ENCODE measurements at places on chromosomes 12 and 14. TPM values are rescaled to one million over a fixed set of nuclear protein-coding genes. Genes with fewer than 3 reads are reported as not detected.

PARP11 gene
- total RNA-seq: 10.8 TPM

ITGA5 gene
- total RNA-seq: 23.7 TPM

FGF23 gene
- 0.56 TPM for total RNA-seq

GRCh38 chr14:86779416-86779815 is 1213.6 kb downstream of the GALC start:
- no peak overlapping the region for H3K4me3 ChIP-seq
- no peak for DNase-seq
- no peaks in the 10 kb centered on the region for H3K36me3 ChIP-seq
- no peaks in the 10 kb centered on the region for H3K27me3 ChIP-seq
- no peaks in the 10 kb centered on the region for H3K4me1 ChIP-seq

DNA sequence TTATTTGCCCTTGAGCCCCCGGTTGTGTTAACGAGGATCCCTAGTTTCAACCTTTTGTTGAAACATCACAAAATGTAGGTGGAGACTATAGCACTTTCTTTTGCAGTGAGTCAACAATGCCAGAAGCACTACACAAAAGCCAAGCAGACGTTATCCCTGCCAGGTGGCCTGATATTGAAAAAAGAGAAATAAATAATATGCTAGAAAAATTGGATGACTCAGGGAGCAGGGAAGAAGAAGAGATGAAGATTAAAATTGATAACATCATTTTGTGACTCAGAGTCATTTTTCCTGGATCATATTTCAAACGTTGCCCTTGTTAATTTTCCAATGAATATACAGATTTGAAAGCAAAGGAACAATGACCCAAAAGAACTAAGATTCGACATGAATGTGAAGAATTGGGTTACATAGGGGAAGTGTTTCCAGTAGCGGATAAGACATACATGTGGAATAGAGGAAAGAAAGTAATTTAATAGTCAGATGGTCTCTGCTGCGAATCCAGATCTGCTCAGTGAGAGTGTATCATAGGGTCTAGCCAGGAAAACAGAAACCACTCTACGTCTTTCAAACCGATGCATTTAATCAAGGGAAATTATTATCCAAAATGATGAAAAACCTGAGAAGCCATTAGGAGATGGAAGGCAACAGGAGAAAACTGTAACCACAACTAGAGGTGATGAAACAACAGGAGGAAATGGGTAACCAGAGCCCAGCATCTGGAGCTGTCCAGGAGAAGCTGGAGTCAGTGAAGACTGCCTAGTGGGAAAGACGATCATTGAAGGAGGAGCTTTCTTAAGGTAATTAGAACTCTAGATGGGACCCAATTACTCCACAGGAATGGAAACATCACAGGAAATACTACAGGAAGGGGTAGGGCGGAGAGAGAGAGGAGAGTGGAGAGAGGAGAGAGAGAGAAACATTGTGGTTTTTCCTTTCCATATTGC is 57.9 kb downstream of the RERG start:
- no peak overlapping the region for H3K4me3 ChIP-seq
- H3K4me1 ChIP-seq: no peaks in the 10 kb centered on the region
- H3K27me3 ChIP-seq: no peaks in the 10 kb centered on the region
- no peak for DNase-seq
- no peak overlapping the region for H3K27ac ChIP-seq
- no peaks in the 10 kb centered on the region for H3K36me3 ChIP-seq
